Body of pancreas (tissue), 4 donors: ENCODE measurements at places on chromosomes 7 and 10.

DNA sequence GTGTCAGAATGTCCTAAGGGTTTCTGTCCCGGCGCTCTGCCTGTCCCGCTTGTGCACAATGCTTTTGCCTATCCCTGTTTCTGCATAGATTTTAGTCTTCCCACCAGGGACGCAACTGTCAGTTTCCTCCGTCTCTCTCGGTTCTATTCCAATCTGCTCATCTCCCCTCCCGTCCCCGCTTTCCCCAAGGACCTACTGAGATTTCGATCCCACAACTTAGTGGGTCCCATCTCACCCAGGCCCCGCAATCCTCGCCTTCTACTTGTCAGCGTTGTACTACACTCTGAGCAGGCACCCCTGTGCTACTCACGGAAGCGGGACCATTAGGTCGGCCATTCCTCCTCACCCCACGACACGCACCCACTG lies 519 bp upstream of the ZNF655 start:
- DNase-seq, result no peak

DNA sequence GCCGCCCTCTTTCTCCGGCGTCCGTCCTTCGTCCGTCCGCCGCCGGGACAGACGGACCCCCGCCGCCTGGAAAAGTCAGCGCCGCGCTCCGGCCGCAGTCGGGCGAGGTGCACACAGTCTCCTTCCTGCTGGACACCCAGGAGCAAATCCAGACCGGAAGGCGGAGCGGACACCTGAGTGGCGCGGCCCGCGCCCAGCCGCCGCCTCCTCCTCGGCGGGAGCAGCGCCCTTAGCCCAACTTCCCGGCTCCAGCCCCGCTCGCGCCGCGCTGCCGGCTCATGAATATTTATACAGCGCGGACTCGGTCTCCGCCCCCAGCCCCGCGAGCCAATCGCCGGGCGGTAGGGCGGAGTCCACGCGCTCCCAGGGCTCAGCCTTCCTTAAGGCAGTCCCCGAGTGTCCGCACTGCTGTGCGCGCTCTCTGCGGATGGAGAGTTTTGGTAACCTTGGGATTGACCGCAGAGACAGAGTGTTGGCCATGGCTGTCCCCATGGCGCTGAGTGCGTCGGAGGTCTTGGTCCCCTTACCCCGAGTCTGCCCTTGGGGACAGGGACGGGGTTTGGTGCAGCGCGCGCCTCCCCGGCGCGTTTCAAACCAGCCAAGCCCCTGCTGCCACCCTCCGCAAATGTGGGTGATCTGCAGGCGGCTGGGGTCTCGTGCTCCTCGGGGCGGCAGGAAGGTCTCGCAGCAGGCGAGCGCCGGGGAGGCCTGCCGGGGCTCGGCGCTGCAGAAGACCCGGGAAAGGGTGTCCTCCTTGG lies at the start of gene FZD8:
FZD8 (minus strand) TSS at position 262 of the 758 bp plus-strand sequence. CDS start 867 bp downstream, outside the sequence.
- peak; percentile 95 for DNase-seq

DNA sequence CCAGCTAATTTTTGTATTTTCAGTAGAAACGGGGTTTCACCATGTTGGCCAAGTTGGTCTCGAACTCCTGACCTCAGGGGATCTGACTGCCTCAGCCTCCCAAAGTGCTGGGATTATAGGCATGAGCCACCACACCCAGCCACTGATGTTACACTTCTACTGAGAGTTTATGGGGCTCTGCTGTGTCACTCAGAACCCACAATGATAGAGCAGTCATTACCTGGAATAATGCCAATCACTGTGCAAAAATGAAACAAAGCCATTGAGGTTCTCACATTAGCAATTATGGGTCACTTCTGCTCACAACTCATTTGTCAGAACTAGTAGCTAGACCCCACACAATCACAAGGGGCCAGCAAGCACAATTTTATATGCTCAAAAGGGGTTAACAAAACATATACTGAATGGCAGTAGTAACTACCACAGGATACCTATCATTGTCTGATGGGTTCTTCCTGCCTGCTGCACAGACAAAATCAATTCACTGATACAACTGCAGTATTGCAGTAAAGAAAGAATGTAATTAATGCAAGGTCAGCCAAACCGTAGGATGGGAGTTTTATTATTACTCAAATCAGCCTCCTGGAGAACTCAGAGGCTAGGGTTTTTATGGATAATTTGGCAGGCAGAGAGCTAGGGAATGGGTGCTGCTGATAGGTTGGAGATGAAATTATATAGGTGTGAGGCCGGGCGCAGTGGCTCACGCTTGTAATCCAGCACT lies 72.1 kb upstream of the TRIM24 start:
- no peak for DNase-seq

- peak; percentile 41 for DNase-seq
Measured at GRCh38 chr7:130274983-130275591, 8.4 kb downstream of the CPA2 start.

GRCh38 chr10:37003126-37003525 lies 122.3 kb upstream of the ANKRD30A start:
- no peak for DNase-seq

- DNase-seq, result no peak
Measured at GRCh38 chr10:63866747-63867140, 345.5 kb downstream of the REEP3 start.

DNA sequence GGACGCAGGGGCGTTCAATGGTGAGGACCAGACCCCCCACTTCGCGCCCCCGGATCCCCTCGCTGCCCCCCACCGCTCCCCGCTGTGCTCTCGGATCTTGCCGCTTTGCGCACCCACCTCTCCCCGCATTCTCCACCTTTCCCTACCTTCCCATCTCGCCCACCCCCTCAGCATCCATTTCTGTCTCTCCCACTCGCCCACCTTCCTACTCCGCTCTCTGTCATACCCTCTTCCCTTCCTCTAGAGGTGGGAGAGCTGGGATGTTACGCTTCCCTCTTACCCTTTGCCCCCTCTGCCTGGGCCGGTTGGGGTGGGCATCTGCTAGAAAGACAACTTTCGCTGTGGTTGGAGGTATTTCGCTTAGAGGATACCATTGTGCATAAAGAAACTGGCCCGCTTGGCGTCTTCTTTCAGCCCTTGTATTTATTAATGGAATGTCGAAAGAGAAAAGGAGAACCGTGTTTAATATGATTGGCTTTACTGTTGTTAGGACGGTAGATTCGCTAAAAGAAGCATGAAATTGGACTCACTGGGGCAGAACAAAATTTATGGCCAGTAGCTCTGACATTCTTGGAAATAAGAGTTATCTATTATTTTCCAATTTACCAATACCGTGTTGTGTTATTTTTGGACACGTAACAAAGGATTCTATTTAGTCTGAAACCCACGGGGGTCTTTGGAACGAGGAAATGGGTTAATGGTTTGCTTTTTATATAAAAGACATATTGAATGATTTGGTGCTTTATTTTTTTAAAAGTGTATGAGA lies 873 bp downstream of the PRKAR2B start:
- DNase-seq, result no peak

DNA sequence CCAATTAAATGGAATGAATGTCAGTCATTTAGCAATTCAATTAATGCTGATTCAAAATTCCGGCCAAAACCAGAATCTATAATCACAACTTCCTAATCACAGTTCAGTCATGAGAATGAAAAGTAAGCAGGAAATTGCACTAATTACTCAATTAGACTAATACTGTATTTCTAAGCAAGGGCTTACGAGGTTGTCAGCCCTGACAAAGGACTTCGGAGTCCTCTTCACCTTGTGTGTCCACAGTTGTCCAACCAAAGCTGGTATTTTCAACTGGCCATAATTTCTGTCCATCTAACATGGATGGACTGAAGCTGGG lies 17.4 kb downstream of the CPA1 start:
- DNase-seq, result no peak
